CD4-positive, alpha-beta T cell treated with Interleukin-15 for 1 hour (primary cell): ENCODE measurements at places on chromosomes 3 and 15.

- no peak for DNase-seq
Measured at GRCh38 chr3:8282541-8283165, 219.0 kb upstream of the LMCD1 start.

- no peak for DNase-seq
Measured at GRCh38 chr15:68370768-68371151, 61.2 kb downstream of the ITGA11 start.

GRCh38 chr3:52294320-52295150, 6.9 kb downstream of the GLYCTK start:
- no peak for DNase-seq

GRCh38 chr15:94036156-94036555, 195.2 kb upstream of the MCTP2 start:
- DNase-seq: no peak

DNA sequence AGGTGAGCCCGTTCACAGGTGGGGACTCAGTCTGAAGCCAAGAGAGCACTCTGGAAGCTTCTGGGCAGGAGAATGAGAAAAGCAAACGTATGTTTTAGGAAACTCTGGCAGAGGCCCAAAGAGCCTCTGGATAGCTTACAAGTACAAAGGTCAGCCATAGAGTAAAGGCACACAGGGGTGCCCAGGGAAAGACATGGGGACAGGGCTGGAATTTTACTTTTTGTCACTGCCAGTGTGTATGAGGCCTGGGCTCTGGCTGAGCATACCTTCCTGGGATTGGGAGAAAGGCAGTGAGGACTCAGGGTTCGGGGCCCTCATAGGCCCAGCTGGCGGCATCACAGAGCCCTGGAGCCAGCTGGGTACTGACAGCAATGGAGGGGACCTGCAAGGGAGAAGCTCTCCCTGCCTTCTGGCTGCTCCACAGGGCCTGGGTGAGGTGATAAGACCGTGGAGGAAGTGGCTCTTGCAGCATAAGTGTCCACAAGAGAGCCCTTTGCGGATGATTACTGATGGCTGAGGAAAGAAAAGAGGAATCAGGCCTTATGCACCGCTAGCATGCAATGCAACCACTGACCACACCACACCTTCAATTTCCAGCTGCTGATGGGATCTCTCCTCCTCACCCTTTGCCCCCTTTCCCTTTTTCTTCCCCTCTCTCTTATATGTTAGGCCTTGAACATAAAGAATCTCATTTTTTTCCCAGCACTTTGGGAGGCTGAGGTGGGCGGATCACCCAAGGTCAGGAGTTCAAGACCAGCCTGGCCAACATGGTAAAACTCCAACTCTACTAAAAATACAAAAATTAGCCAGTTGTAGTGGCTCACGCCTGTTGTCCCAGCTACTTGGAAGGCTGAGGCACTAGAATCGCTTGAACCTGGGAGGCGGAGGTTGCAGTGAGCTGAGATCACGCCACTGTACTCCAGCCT, 25.1 kb upstream of the BCL2L10 start:
- peak; percentile 41 for DNase-seq

- no peak for DNase-seq
Measured at GRCh38 chr3:170610321-170610884, 24.5 kb upstream of the SLC7A14 start.

GRCh38 chr15:89648106-89649012, 6.9 kb downstream of the KIF7 start:
- DNase-seq: no peak

DNA sequence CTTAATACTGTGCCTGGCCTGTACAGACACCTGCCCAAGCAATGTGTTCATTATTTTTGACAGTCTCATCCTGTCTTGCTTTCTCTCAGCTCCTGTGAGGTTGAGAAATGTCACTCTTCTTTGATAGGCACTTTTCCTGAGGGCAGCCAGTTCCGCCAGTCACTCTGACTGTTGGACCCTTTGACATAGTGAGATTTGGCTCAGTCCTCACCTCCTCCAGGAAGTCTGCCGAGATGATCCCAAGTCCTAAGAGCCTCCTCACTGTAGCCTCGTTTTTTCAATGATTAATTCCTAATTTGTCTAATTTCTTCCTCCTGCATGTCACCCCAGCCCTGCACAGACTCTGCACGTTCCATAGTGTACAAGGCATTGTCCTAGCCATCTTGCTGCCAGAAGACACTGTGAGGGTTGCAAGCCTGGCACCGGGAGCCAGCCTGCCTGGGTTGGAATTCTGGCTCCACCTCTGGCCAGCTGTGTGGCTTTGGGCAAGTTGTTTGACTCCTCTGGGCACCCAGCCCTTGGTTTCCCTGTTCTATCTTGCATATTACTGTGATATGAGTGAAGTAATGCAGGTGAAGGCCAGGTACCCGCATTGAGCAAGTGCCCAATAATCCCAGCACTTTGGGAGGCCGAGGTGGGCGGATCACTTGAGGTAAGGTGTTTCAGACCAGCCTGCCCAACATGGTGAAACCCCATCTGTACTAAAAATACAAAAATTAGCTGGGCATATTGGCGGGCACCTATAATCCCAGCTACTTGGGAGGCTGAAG, 24.3 kb downstream of the RPLP1 start:
- no peak for DNase-seq

DNA sequence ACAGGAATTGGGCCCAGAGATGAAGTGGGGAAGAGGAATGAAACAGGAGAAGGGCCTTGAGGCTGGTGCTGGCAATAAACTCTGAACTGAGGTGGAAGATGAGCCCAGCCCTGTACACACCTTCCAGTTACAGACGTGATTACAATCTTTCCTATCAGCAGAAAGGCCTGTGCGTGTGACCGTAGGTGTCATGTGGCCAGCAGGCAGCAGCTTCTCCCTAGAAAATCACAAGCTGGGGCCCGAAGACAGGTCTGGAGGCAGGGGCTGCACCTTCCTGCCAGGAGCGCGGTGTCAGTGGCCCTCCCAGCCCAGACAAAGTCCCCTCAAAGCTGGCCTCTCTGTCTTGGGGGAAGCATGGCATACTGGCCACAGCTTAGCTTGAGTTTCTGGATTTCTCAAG, 16.7 kb upstream of the PIGZ start:
- no peak for DNase-seq

DNA sequence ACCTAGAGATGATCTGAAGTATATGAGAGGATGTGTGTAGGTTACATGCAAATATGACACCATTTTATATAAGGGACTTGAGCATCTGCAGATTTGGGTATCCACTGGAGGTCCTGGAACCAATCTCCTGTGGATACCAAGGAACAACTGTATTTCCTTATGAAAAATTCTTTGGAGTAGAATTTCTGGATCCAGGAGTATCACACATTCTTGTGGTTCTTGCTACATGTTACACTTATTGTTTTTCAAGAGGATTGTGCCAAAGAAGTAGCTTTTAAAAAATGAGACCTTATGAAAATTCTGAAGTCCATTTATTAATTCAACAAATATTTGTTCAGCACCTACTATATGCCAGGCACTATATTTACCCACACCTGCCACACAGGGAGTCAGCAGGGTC, 15.7 kb upstream of the TBC1D23 start:
- DNase-seq: no peak

DNA sequence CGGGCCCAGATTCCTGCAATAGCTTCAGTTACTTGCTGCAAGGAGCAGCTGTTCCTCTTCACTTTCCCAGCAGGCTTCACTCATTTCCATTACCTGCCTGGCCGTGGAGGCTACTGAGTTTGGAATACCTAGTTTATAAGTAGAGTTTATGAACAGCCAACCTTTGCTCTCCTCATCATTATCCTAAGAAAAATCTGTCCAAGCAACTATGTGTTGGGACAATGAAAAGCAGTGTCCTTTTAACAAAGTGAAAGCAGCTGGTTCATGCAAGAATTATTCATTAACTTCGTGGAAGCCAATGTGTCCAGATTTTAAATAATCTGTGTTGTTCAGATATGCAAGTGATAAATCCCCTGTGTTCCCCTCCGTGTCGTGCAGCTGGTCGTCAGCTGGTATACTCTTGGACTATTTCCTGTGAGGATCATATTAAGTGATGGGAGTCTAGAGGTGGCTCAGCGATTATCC, 39.3 kb upstream of the SSR3 start:
- DNase-seq: no peak

DNA sequence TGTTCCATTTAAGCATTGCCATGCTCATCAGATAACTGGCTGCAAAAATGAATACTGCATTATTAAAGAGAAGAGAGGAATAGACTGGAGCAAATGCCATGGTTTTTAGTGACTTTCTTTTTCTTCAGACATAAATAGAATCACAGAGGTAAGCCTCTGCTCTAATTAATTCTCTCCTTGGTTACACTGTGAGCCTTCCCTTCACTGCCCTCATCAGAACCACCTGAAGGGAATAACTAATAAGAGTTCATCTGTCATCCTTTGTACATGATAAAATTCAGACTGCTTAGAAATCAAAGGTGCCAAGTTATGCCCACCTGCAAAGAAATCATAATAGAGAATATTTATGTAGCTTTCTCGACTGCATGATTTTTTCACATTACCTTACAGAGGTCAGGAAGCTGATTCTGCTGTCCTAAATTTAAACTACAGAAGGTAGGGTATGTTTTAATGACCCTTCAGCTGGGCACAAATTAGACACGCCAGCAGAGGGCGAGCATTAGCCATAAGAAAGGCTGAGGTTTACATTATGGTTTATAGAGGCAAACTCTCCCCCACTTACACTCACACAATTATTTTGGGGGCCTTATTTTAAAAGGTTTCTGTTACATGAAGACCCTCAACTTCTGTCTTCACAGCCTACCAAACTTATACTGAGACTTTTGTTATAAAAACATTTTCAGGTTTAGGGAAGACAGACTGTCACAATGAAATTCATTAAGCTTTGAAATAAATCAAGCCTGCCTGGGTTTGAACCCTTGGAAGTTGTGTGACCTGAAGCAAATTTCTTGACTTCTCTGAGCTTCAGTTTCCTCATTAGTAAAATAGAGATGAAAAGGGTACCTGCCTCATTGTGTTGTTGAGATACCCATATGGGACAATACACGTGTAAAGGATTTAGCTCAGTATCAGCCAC, 15.3 kb upstream of the UNC13C start:
- no peak for DNase-seq

DNA sequence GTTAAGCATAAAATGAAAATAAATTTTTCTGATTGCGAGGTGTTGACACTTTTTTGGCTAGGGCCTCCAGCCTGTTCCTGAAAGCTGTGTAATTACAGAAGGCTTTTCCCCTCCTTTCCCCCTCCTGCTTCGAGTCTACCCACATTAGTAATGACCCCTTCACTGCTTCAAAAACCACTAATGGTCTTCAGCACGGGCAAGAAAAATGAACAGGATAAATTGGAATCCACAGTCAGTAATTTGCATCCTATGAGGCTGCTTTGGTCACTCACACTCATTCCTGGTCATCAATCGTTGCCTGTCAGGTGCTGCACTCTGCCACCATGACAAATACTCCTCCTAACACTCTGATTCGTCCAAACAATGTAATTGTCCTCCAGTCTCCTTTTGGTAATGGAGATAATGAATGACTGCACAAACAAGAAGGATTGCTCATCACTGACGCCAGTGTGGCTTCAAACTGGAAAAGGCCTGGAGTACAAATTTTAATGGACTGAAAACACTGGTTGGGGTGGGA, 148.6 kb downstream of the MEIS2 start:
- DNase-seq: no peak

- no peak for DNase-seq
Measured at GRCh38 chr3:51549311-51549710, 10.8 kb downstream of the RAD54L2 start.

DNA sequence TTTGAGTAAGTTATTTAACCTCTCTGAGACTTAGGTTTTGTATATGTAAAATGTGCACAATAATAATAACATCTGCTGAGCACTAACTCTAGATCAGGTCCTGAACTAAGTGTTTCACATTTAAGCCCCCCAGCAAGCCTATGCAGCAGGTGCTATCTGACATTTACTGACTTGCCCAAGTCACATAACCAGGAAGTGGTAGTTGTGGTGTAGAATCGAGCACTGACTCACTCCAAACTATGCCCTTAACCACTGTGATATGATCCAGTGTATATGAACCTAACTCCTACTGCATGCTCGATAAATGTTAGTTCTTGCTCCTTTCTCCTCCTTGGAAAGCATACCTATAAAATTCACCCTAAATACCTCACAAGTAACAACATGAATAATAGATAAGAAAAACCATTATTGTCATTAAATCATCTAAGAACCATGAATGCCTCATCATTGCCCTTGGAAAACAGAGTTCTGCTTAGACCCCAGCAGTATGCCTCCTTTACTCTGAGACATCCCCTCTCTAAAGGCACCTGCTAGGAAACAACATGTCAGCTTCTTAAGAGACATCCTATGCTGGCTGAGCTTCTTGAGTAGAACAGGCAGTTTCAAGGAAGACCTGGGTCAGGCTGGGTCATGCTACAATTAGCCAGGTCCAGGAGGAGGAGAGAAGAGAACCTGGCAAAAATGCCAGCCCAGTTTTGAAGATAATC, 3.0 kb upstream of the SHC4 start:
- no peak for DNase-seq

GRCh38 chr15:64990168-64990470, 405 bp upstream of the SPG21 start:
- DNase-seq: no peak

GRCh38 chr3:185308126-185308754, 54.4 kb upstream of the EHHADH start:
- peak; percentile 39 for DNase-seq

DNA sequence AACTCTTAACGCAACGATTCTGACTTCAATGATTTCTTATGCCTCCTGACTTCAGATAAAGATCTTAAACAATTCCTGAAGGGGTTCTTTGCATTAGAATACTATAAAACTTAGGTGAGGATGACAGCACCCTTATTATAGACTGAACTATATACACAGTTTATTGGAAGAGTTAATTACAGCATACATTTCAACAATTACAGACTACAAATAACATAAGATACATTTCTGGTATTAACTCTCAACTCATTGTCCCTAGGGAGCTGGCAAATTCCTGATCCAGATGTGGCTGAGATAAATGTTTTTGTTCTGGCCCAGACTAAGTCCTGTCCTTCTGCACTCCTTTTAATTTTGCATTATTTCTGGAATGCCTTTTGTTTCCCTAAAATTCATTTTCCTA, 155.5 kb upstream of the TMC3 start:
- no peak for DNase-seq

- DNase-seq: no peak
Measured at GRCh38 chr15:89848970-89849292, 34.3 kb upstream of the ANPEP start.

- no peak for DNase-seq
Measured at GRCh38 chr3:89964347-89964746, 856.9 kb downstream of the EPHA3 start.

- no peak for DNase-seq
Measured at GRCh38 chr3:161289174-161289573, 68.1 kb downstream of the NMD3 start.

- DNase-seq: no peak
Measured at GRCh38 chr3:115627180-115628074, 4.1 kb downstream of the GAP43 start.

GRCh38 chr15:72369964-72370363, 5.8 kb downstream of the HEXA start:
- no peak for DNase-seq
